ENCODE measurements at places on chromosomes 5 and 9.

- no peak for DNase-seq
Measured at GRCh38 chr5:169384661-169385060, 83.7 kb upstream of the SLIT3 start.

GRCh38 chr5:141878186-141878710, at the start of gene PCDH1:
TSS of gene PCDH1 (minus strand) at chr5:141878410. CDS start at chr5:141878262, 148 bp downstream.
- DNase-seq, result peak; percentile 18

GRCh38 chr9:125634040-125634717, 72.8 kb downstream of the MAPKAP1 start:
- no peak for DNase-seq

DNA sequence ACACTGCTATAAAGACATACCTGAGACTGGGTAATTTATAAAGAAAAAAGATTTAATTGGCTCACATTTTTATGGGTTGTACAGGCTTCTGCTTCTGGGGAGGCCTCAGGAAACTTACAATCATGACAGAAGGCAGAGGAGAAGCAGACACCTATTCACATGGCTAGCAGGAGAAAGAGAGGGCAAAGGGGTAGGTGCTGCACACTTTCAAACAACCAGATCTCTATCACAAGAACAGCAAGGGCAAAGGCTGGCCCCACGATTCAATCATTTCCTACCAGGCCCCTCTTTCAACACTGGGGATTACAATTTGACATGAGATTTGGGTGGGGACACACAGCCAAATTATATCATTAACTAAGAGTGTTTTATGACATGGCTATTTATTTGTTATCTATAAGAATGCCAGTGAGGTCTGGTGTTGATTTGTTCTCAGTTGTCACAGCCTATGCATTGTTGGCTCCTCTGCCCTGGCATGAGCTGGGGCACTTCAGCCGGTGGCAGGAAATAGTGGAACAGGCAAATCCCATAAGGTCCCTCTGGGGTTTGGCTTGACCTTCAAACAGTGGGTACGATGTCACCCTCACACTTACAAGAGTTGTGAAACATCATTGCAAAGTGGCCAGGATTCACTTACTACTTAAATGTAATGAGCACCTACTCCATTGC, 44.1 kb downstream of the SPARC start:
- no peak for DNase-seq

DNA sequence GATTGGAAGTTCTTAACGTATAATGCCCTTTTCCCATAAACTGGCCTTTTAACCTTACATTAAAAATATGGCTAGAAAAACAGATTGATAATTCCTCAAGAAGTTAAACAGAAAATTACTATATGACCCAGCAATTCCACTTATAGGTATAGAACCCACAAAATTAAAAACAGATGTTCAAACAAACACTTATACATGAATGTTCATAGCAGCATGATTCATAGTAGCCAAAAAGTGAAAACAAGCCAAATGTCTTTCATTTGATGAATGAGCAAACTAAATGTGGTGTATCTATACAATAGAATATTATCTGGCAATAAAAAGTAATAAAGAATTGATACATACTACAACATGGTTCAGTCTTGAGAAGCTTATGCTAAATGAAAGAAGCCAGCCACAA, 35.5 kb downstream of the POU5F2 start:
- DNase-seq, result no peak

- DNase-seq, result no peak
Measured at GRCh38 chr5:142016556-142016955, 3.7 kb upstream of the GNPDA1 start.

DNA sequence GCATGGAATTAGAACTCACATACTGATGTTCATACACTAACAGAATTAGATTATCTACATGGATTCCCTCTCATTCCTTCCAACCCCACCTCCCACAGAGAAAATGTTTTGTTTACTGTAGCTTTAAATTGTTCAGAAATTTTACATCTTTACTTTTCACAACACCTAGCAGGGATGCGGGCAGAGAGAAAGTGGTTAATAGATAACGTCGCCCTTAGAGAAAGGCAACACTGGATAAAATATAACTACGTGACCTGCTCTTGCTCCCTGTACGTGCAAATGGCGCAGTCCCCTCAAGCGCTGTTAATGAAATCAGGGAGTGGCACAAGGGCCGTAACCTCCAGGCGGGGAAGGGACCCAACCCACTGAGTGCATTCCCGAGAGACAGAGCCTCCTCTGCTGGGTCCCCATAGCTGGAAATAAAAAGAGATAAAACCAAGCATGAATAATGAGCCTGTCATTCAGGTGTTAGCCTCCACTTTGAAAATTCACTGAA, 125.3 kb upstream of the DAPK1 start:
- DNase-seq, result no peak

DNA sequence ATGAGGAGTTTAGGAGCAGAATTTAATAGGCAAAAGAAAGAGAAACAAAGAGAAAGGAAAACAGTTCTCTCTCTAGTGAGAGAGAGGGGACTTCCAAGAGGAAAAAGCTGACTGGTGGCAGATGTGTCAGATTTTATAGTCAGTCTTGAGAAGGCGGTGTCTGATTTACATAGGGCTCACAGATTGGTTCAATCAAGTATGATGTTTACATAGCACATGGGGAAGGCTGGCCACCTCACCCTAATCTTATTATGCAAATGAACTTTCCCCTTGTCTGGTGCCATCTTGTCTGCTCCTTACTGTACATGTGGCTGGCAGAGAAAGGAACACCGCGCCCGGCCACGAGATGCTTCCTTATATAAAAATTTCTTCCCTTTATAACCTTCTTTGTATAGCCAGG, 24.7 kb downstream of the UNC13B start:
- no peak for DNase-seq

GRCh38 chr5:93584596-93585040, 1.6 kb downstream of the NR2F1 start:
- no peak for DNase-seq

- no peak for DNase-seq
Measured at GRCh38 chr5:95153511-95153910, 131.4 kb downstream of the MCTP1 start.
